ENCODE measurements at places on chromosomes 7 and 10.

DNA sequence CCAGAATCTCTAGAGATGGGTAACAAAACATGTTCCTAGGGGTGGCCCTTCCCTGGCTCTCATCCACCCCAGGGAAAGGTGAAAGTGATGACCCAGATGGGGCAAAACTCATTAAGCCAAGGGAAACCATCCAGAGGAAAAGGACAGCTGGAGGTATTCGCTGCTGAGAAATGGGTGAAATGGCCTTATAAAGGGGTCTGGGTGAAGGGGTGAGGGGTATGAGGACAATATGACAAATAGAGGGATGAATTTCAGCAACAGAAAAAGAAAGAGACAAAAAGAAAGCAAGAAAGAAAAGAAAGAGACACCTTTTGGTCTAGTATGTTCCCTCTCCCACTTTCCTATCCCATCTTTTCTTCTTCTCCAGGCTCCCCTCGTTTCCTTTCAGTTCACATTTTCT lies 26.6 kb downstream of the ARHGAP21 start:
- no peak for DNase-seq

DNA sequence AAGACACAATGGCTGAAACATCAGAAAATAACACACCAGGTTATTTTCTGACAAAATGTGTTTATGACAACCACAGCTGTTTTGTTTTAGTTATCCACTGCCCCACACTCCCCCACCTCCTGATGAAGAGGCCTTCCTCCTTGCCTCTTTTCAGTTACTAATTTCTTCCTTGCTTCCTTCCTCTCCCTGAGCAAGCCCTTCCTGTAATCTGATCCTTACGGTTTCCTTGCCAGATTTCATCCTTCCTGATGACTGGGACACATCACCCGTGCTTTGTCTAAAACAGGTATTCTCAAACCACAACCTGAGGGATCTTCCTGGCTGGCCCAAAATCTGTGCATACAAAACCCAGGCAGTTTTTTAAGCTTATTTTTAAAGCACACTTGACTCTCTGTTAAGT lies 39.4 kb downstream of the CHST15 start:
- no peak for DNase-seq

- no peak for DNase-seq
Measured at GRCh38 chr10:46050941-46051623, 5.0 kb upstream of the MSMB start.

GRCh38 chr7:45683556-45684148 lies 109.5 kb downstream of the ADCY1 start:
- no peak for DNase-seq

GRCh38 chr7:139871331-139871730 lies 42.3 kb downstream of the TBXAS1 start:
- DNase-seq = peak; percentile 56

- no peak for DNase-seq
Measured at GRCh38 chr7:33509206-33509605, 379.8 kb downstream of the BBS9 start.

DNA sequence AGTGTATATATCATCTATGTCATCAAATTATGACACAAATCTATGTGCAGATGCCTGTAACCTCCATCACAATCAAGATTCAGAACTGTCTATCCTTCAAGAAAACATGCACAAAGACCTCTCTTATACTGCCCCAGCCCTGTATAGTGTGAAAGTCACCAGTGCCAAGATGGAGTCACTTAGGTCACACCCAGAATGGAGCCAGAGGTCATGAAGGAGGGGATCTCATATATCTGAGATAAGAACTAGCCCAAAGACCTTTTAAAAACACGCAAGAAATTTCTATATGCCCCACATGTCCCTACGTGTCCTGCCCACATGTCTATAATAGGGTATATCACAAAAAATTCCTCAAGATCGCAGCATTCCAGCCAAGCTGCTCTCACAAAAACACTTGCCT lies 20.1 kb upstream of the GATAD1 start:
- DNase-seq = no peak

DNA sequence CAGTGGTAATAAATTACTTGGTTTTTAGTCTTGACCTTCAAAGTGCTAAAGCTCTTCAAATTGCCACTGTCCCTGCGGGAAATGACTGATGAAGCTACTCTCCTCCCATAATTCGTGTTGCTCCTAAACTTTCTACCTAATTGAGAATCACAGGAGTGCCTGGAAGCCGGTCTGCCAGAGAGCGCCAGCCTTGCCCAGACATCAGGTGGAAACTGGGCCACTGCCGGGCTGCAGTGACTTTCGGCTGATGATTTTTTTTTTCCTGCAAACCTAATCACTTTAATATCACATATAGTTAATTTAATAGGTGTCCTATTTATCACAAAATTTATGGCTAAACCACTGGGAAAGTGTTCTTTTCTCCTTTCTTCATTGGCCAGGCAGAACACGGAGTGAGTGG lies 59.6 kb upstream of the UBE3C start:
- DNase-seq = no peak

DNA sequence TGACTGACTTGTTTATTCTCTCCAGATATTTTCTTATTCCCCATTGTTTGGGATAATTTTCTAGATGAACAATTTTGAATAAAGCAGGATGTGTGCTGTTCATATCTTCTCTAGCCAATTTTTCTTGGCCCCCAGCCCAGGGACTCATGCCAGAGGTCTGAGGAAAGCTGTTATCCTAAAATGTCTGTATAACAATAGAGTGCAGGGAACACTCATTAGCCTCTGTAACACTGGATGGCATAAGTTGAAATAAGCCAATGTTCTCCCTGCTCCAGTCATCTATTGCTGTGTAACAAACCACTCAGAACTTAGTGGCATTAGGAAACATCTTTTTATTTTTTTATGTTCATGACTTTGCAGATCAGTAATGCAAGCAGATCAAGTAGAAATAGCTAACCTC lies 121.7 kb upstream of the TRIM24 start:
- no peak for DNase-seq

- DNase-seq = no peak
Measured at GRCh38 chr7:158911145-158911544, 54.8 kb downstream of the DYNC2I1 start.

DNA sequence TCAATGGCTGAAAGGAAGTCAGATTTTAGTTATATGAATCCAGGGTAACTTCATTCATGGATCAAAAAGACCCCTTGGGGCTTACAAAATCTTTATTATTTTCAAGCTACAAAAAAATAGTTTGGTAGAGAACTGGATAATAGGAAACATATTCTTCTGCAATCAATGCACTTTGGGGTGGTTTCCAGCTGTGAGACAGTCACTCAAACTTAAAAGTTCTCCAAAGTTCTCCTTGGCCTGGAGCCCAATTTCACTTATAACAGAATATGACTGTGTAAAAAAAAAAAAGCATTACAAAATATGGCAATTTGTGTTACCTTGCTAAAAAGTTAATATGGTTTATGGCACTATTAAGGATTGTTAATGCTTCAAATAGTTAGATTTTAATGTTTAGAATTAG lies 255.5 kb downstream of the AGMO start:
- DNase-seq = no peak

DNA sequence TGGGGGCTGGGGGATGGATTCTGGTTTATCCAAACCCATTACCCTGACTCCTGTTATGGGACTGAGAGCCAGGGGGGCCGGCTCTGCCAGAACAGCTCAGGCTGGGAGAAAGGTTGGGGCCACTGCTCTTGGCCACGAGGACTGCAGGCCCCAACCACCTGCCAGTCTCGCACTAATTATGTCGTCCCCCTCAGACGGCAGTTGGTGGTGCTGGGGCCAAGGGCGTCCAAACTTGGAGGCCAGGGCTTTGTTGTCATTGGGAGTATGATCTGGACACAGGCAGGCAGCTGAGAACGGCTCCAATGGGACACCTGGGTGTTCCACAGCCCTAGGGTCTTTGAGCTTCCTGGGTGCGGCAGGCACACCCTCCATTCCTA lies 34.7 kb downstream of the DRGX start:
- no peak for DNase-seq

GRCh38 chr10:49542353-49542752 lies 3.4 kb upstream of the ERCC6 start:
- DNase-seq = no peak

GRCh38 chr7:24896031-24896501 lies 83.9 kb downstream of the OSBPL3 start:
- no peak for DNase-seq

DNA sequence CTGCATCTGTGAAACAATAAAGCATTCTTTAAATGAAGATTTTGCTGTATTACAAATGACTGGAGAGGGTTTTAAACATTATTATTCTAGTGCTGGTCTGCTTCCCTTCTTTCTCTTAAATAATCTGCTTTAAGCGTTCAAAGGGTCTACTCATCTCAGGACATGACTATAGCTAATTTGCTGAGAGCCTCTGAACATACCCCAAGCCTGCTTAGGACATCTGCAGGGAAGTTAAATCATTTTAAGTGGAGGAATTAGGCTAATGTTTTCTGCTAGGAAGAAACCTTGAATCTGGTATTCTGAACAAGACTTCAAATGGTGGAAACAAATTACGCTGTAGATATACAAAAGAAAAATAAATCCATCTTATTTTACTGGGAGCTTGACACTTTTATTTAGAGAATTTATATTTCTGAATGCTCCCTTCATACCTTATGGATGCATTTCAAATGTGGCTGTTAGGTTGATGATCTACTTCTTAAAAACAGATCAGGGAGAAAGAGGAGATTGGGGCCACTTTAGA lies 124.4 kb upstream of the ITGB1 start:
- no peak for DNase-seq

GRCh38 chr7:66281678-66282590 lies 76.8 kb downstream of the TPST1 start:
- DNase-seq = peak; percentile 89

DNA sequence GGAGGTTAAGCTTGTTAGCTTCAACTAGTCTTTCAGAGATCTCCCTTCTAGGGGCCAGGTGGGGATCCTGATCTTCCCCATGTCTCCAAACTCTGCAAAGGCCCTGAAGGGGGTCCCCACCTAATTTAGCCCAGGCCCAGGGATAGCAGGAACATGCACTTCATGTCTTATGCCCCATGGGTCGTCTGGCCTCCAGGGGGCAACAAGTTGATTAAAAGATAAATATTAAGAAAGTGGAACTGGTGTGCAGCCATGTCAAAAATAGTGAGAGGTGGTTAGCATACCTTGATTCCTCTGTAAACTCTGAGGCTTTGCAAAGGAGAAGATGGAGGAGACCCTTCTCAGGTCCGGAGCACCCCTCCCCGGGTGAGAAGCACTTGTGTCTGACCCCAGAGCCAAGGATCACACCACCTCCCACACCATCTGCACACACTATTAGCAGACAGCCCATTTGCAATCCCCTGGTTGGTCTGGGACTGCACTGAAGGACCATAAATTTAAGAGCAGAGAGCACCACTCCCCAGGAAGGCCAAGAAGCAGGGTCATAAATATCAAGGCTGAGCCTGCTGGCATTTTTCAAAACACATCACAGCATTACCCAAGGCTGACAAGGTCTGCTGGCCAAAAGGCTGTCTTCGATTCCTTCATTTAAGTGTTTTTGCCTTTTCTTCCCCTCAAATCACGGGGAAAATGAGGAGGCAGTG lies 44.2 kb upstream of the LRRC18 start:
- DNase-seq = no peak

DNA sequence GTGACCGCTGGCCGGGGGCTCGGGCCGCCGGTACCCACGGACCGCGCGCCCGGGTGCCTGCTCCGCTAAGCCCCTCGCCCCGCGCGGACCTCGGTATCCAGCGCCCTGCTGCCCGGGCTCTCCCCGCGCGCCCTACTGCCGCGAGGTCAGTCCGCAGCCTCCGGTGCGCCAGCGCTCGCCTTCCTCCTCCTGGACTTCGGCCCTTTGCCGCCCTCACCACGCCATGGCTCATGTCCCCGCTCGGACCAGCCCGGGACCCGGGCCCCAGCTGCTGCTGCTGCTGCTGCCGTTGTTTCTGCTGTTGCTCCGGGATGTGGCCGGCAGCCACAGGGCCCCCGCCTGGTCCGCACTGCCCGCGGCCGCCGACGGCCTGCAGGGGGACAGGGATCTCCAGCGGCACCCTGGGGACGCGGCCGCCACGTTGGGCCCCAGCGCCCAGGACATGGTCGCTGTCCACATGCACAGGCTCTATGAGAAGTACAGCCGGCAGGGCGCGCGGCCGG lies 483 bp downstream of the GDF10 start:
- no peak for DNase-seq

- no peak for DNase-seq
Measured at GRCh38 chr10:88115968-88116367, 252.5 kb downstream of the PTEN start.

GRCh38 chr7:83559887-83560286 lies 89.1 kb downstream of the SEMA3E start:
- no peak for DNase-seq

GRCh38 chr10:14751921-14752320 lies 22.8 kb downstream of the FAM107B start:
- DNase-seq = no peak

- no peak for DNase-seq
Measured at GRCh38 chr10:91162495-91163268, 57.8 kb upstream of the PCGF5 start.

- no peak for DNase-seq
Measured at GRCh38 chr7:75626954-75627353, 111.8 kb downstream of the HIP1 start.

DNA sequence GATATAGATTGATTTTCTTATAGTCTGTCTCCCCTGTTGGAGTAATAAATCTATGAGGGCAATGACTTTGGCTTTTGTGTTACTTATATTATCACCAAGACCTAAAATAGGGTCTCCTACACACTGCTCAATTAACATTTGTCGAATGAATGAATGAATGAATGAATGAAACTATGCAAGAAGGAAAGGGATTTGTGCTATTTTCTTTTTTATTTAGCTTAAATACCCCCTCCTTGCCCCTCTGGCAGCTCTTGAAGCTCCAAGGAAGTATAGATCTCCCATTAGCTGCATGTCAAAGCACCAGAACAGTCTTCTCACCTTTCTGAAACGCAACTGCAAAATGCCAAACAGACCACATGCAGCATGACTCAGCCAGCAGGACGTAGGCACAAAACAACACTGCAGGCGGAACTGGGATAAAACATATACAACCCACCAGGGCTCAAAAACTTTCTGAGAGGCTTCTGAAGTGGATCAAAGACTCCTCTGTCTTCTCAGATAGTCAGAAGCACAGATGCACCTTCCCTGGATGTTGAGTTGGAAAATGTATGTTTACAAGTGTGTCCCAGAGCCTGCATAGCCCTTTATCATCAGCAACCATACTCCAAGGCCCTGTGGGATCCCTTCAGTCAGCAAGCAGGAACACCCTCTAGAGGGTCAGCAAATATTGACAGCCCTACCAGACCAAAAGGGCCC lies 187.8 kb downstream of the NPSR1 start:
- no peak for DNase-seq

DNA sequence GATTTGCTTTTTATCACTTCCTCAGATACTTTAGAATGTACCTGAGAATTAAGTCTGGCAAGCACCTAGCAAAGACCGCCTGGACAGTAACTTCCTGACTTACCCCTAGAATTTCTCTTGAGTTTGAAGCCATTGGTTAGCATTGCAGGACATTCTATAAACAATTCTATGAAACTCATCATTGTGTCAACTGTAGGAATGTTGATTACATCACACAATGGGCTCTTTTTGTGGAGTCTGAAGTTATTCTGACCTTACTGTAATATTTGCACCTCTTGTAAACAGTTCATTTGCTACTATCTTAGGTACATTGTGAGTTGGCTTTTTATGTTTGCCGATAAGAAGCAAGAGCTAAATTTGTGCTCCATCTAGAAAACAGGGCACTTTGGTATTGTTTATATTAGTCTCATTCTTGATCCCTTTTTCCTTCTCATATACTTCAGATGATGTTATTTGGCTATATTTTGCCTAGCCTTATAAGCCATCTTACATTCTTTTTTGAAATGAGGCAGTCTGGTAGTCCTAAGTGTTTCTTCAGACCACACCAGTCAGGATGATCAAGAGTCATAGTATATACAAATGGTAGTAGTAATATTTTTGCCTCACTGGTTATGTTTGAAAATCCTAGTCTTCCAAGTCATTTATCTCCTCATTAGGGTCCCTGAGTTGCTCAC lies 52.4 kb downstream of the CASD1 start:
- no peak for DNase-seq

All from DMS 273 treated with DMSO at 0.1 percent for 48 hours (cell line).